ENCODE measurements at places on chromosomes 7 and 10.

DNA sequence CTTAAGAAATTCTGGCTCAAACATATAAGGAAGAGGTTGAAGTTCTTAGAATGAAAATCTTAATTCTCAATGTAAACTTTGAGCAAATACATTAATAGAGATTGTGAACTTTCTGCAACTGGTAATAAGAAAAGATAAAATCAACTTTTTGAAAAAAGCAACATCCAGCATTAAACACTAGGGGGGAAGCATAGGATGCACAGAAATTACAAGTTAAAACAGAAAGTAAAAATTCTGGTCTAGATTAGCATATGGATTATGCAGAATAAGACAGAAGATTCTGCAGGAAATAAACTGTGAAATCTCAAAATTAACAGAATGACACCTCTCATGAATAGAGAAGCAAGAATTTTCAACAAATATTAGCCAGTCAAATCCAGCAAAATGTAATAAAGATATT is 38.0 kb upstream of the CAV2 start:
- no peak for DNase-seq

- DNase-seq = no peak
These were observed 30.0 kb upstream of the RAB11FIP2 start for GRCh38 chr10:118076705-118077104.

DNA sequence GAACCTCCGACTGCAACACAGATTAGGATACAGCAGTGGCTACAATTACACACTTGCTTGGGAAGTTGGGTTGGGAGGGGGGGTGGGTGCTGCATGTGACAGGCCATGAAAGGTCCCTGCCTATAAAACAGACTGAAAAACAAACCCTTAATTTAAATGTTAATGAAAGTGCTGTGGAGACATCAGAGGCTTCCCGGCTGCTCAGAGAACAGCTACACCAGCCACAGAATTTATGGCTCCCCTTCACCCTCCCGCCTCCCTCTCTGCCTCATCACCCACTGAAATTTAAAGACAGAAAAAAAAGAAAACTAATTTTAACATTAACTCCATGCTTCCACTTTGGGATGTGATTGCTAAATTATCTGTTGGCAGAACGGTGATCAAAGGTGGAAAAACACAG is 34.7 kb downstream of the FBXW4 start:
- no peak for DNase-seq

- DNase-seq = no peak
These were observed 40.9 kb upstream of the MTPN start for GRCh38 chr7:136018104-136018503.

DNA sequence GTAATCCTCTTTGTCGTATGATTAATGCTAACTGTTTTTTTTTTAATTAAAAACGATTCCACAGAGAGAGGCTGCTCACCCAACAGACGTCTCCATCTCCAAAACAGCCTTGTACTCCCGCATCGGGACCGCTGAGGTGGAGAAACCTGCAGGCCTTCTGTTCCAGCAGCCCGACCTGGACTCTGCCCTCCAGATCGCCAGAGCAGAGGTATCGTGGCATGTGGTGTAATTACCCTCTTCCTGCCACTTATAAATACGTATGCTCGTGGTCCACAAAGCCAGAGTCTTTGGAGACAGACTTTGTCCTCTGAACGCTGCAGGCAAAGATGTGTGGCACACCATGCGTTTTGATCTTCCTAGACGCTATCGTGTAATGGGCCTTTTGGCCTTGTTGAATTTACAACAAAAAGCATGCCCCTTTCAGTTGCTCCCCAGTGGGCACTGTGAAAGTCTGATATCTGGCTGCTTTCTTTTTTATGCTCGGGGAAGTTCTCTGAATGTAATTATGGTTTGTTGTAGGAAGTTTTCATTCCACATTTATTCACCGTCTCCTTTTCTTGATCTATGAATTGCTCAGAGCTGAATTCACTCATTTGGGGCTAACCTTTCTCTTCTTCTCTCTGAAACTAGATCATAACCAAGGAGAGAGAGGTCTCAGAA is 33.6 kb upstream of the BTBD16 start:
- DNase-seq = no peak

Measured in lung microvascular endothelial cell (primary cell).